IPS DF 19.7 (cell line): ENCODE measurements at places on chromosomes 11 and 22.

DNA sequence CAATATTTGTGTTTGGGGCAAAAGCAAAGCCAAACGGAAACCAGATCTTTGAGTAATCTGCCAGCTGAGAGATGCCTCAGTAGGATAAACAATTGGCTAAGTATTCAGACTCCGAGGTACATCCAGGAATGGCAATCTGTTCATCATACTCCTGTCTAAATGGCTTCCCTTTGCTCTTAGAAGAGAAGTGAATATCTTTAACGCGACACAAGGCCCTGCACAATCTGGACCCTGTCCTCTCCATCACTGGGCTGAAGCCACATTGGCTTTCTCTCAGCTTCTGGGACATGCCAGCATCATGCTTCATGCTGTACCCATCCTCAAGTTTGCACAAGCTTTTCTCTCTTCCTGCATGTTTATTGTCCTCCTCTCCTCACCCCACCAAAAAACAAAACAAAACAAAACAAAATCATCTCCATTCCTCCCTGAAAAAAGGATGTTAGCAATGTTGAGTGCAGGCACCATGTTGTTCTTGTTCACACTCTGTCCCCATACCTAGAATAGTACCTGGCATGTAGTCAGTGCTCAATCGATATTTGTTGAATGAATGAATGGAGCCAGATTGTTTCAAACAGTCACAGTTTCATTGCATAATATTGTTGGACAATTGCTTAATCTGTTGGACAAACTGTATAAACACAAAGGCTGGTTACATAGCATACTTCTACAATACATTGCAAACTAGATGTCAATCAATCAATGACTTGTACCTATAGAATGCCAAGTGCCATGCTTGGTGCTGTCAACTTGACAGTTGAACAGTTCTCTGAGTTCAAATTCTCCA is 38.2 kb upstream of the SESN3 start:
- DNase-seq = no peak

DNA sequence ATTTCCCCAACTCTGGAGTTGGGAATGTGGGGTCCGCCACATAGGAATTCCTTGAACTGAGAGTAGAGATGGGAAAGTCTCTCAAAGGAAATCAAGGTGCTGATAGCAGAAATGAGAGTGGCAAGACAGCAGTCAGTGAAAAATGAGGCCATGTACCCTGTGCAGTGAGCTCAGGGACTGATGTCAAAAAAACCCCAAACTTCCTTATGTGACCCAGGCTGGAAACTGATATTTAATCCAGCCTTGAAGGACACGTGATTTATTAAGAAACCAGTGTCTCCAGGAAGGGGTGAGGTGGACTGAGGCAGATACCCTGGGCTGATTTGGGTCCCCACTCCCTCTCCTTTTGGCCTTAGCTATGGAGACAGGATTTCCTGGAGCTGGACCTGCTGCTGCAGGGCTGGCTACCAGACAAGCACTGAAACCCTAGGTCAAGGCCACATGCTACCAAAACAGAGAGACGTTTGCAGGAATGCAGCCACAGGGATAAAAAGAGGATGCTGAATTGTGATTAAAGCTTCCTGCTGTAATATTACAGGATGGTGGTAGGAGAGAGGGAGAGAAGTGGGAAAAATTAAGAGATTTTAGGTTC is 25.3 kb upstream of the FCHSD2 start:
- DNase-seq = no peak

DNA sequence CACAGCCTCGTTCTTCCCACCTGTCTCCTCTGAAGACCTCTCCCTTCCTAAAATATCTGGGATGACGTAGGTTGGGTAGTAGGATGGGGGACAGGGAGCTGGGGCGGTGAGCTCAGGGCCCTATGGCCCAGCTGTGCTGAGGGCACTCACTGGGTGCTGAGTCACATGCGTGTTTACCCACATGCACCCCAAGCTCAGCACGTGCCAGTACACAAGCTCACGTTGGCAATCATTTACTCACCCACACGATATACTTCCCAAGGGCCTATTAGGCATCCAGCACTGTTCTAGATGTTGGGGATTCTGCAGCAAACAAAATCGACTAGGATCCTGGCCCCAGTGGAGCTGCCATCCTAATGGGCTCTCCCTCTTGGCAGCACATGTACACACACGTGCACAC is 28.7 kb downstream of the ARAP1 start:
- DNase-seq = no peak

- DNase-seq = no peak
Measured at GRCh38 chr11:73343076-73343873, 32.9 kb upstream of the RELT start.

DNA sequence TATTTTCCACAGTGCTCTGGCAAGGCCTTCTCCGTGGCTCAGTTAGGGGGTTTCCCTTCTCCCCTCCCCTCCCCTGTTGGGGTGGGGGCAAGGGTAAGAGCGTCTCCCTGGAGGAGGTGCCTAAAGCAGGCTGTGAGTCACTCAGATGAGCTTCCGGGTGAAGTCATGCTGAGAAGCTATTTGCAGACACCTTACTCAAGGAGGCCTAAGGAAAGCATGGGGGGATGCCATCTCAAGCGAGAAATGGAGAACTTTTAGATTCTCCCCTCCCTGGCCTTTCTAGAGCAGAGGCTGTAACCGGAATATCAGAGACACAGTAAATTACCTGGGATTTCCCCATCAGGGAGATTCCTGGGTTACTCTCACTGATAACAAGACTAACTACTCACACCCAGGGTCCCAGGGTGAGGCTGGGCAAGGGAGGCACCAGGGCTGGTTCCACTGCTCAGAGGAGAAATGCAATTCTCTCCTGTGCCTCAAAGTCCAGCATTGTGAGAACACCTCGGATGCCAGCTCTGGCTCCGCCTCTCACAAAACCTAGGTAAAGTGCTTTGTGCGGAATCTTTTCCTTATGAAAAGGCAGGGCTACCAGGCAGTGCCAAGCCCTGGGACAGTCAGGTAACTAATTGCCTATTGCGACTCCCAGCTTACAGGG is 123.6 kb downstream of the ABTB2 start:
- DNase-seq = peak; percentile 88
